Activated T-helper 1 cell treated with Interleukin-2 at 50 U/mL for 16 hours (primary cell): ENCODE measurements at places on chromosomes 4 and X.

GRCh38 chr4:68864438-68865187 lies 48.8 kb downstream of the UGT2B10 start:
- no peak for DNase-seq

DNA sequence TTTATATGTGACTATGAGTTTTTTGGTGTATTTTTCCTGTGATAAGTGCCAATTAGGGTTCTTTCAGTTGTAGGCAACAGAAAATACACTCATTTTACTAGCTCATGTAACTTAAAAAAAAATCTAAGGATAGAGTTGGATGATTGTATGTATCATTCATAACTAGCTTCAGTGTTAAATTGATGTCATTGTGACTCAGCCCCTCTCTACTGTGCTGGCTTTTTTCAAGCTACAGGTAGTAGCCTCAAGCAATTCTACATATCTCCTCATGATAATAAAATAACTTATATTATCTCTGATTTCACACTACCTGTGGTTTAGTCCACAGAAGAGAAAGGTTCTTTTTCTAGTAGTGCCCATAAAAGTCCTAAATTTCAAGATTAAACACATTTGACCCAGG lies 11.9 kb downstream of the WDR17 start:
- DNase-seq: no peak

- no peak for DNase-seq
These were observed 74.3 kb downstream of the FRAS1 start for GRCh38 chr4:78131403-78131802.

DNA sequence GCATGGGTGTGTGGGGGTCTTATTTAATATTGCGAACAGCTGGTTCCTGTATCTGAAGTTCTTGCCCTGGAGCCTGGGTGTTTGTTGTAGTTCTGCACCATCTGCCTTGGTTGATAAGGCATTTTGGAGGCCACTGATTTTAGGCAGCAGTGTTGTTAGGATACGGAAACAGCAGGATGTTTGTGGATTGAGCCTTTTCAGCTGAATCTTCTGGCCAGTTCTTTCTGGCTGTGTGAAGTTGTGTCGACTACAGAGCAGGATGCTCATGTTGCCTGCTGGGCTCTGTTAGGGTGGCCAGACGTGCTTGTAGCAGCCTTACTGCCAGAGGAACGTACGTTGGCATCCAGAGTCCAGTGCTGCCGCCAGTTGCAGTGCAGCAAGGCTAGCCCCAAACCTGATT lies 134.2 kb downstream of the PTTG2 start:
- DNase-seq: no peak

- no peak for DNase-seq
These were observed 16.6 kb upstream of the PTCHD1 start for GRCh38 chrX:23317799-23318724.

GRCh38 chr4:73596001-73596400 lies 24.2 kb downstream of the RASSF6 start:
- DNase-seq: no peak

DNA sequence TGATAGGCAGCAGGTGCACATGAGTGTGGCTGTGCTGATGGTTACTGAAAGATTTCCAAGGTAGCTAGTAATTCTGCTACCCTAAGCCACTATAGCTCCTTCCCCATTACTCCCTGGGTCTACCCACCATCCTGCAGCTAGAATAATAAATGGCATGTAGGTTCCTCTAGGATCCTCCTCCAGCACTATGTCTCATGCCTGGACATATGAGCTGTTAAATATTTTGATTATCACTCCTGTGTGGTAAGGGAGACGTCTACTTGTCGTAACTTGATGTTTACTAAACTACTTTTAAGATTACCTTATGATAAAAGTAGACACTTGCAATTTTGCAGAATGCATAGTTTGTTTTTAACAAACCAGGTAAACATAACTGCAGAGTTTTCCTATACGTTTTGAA lies 35.5 kb downstream of the TET2 start:
- no peak for DNase-seq

DNA sequence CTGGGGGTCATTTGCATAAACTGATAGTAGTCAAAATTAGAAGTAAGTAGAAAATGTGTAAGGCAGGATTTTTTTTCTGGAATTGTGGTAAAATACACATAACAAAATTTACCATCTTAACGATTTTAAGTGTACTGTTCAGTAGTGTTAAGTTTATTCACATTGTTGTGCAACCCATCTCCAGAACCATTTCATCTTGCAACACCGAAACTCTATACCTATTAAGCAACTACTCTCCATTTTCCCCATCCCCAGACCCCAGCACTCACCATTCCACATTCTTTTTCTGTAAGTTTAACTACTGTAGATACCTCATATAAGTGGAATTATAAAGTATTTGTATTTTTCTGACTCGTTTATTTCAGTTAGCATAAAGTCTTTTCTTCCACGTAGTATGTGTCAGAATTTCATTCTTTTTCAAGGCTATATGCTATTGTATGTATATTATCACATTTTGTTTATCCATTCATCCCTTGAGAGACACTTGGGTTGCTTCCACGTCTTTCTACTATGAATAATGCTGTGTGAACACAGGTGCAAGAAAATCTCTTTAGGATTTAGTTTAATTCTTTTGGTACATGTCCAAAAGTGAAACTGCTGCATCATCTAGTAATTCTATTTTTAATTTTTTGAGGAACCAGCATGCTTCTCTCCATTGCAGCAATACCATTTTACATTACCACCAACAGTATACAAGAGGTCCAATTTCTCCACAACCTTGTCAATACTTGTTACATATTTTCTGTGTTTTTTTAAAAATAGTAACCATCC lies 39.1 kb upstream of the NSUN7 start:
- no peak for DNase-seq

GRCh38 chrX:54045563-54046228 lies 1.4 kb upstream of the PHF8 start:
- no peak for DNase-seq

DNA sequence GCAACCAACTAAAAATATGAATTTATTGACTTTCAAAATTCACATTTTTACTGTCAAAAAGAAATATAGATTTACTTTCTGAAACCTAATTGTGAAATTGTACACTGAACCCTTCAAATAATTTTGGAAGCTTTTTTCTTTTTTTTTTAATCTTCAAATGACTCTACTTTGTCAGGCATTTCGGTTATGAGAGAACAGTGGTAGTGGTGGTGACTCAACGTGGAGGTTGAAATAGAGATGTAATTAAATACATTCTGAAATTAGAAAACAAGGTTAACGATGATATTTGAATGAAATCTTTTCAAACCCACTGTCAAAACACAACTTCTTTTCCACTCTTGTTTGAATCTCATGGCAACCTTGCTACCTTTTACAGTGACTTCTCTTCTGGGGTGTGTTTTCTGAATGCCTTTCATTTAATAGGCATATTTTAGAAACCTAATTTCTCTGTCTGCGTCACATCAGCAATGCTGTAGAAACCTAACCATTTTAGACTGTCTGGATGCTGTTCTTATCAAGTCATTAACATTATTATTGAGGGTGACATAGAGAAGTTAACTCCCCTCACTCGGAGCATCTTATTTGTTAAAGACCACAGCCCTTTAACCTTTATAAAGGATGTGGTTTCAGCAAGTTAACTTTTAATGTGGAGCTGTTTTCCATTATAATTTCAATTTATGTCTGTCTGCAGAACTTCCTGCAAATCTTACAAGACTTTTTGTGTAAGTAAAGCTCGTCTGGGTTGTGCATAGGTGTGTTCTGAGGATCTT lies 136.8 kb downstream of the PCDH7 start:
- DNase-seq: no peak

- DNase-seq: no peak
These were observed 869.0 kb downstream of the SH3BGRL start for GRCh38 chrX:82070948-82071347.
